ENCODE measurements at places on chromosomes 6 and 20.

GRCh38 chr6:64777941-64778785 is 928.9 kb downstream of the EYS start:
- no peak for DNase-seq

DNA sequence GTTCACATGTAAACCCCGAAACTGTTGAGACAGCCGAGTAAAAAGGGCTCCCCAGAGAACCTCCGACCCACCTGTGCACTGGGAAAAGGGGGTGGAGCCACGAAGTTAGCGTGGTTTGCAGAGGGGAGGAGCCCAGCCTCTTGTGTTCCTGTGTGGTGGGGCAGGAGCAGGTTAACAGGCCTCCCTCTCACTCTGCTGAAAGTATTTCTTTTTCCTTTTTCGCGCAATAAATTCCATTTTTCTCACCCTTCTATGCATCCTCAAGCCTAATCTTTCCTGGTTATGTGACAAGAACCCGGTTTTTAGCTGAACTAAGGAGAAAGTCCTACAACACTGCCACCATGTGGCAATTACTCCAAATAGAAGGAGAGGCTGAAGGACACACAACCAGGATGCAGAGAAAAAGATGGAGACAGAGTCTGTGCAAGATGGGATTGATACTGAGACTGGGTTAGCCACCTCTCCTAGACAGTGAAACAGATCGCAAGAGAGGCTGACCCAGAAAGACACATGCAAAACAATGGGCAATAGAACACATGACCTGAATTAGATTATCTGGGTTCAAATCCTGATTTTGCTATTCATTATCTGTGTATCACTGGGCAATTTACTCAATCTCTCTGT is 168.7 kb upstream of the PRSS16 start:
- peak; percentile 52 for DNase-seq

- no peak for DNase-seq
Measured at GRCh38 chr6:112663698-112664097, 316.6 kb downstream of the RFPL4B start.

DNA sequence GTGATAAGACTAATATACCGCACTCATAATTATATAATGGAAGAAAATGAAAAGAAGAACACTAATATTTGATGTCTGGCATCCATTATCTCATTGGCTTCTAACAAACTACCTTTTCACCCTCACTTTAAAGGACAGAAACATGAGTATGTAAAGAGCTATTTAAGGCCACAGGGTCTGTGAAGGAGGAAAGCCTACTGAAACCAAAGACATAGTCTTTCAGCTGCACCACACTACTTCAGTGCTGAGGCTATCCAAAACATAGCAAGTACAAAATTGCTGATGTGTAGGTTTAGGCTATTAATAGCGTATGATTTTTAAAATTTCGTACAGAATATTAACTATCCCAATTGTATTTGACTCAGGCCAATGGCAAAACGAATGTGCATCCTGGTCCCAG is 38.2 kb upstream of the SLC2A12 start:
- DNase-seq, result no peak

- no peak for DNase-seq
Measured at GRCh38 chr6:40887792-40888340, 151.2 kb downstream of the UNC5CL start.

GRCh38 chr6:135604035-135604860 is 106.7 kb upstream of the AHI1 start:
- no peak for DNase-seq

DNA sequence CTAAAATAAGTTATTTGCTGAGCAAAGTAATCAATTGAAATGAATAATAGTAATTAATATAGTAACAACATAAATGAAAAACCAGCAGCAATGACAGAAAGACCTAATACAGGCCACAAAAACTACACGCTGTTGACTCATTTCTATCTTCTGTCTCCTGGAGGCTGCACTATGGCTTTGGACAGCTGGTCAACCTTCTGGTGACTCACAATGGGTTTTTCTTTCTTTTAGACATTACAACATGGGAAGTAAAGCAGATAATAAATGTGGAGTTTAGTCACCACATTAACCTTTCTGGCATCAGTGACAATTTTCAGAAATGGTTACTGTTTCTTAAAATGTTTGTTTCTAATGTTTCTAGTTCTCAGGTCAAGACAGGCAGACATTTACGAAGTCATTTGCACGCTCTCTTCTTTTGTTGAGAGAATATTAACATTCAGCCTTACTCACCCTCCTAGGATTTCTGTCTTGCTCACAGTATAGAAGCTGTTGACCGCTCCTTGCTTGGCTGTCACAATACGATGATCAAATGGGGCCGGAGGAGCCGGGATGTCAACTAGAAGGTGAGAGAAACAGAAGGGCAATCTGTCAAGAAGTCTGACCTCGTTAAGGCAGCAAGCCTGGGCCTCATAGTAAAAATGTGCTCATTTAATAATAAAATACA is 62.2 kb downstream of the MYLK4 start:
- no peak for DNase-seq
